ENCODE measurements at places on chromosomes 2 and 18.

GRCh38 chr18:9874728-9875127, 11.0 kb upstream of the TXNDC2 start:
- no peak for DNase-seq

DNA sequence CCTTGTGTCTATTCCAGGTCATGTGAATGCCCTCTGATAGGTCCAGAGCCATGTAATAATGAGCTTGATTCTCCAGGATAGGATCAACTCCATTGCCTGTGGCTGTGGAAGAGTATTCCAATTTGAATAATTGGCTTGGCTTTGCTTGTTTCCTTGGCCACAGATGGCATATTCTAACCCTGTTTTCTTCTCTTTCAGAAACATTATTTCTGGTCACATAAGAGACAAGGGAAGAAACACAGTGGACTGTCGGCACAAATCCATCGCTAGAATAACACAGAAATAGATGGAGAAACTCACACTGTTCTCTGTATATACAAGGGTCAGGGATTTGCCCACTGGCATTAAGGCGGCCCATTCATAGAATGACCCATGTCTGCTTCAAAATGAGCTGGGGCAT, 278.4 kb upstream of the CCDC68 start:
- DNase-seq: no peak

DNA sequence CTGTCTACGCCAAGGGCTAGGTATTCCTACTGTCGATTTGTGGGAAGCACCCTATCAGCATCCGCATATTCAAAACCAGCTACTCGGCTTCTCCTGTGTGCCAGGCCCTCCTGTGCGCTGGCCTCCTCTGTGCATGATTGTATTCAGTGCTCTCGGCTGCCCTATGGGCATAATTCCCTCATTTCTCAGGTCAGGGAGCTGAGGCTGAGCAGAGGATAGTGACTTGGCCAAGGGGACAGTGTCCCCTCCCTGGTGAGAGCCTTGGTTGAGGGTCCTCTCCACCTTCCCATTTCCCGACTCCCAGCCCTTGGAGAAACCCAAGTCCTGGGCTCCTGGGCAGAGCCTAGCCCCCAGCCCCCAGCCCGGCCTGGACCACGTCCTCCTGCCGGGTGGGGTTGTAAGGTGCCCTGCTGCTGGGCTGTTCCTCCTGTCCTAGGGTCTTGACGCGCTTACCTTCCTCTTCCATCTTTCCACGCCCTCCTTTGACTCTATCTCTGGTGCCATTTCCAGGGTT, 6.3 kb upstream of the HS6ST1 start:
- no peak for DNase-seq

GRCh38 chr18:46283895-46284295, 179.7 kb downstream of the HAUS1 start:
- no peak for DNase-seq

DNA sequence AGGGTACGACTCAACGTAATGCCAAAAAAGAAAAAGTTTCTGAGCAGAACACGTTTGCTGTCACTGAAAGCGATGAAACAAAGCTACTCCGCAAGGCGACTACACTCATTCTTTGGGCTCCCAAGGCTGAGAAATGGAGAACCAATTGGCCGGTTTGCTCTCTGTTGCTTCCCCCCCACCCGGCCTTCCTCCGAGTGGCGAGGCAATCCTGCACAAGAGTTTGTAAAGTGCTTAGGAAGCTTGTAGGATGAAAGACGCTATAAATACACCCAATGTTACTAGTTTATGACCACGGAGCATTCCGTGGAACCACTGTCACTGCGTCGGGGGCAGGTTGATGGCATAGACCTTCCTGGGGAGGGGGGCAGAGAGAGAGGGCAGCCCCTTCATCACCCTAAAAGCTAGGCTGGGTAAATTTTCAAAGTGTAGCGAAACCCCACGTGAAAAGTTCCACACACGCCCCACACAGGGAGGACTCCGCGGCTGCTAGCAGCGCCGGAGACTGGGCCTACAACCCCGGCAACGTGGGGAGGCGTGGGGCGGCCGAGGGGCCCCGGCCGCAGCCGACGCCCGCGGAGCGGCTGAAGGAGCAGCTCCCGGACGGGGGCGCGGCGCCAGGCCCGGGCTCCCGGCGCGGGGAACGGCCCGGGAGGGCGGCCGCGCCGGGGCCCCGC, 915 bp downstream of the CUL3 start:
- no peak for DNase-seq

DNA sequence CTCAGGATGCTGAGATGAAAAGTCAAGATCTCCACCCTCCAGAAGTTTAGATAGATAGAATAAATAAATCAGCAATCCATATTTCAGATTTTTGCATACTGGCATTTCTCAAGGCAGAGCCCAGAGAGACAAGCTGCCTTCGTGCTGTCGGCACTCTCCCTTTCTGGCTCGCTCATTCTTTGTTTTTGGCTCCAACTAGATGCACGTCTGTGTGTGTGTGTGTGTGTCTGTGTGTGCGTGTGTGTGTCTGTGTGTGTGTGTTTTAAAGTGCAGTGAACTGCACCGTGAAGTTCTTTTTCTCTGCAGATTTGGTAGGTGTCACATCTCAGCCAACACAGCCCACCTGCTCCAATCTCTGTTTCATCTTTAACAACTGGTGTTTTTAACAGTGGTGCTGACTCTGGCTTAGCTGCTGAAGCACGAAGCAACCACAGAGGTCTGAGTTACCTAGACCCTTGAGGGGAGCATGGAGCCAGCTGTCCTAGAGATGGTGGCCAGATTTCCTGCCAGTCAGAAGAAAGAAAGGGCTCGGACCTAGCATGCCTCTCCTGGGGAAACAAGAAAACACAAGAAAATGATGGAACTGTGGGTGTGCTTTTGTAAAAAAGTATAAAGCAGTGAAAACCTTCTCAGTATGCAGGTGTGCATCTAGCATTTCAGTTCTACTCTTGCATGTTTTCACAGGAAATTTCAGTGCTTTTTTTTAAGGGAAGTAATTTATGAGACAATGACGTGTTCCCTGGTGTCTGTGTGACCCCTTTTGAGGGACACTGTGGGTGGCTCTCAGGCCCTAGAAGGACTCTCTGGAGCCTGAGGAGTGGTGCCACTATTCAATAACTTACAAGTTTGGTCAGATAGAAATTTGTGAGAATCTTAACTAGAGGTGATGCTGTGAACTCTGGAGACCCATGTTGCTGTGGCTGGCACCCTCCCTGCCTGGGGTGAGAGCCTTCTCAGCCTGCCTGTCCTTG, 364.3 kb downstream of the RNF144A start:
- DNase-seq: no peak

GRCh38 chr2:24409171-24409570, 48.8 kb upstream of the ITSN2 start:
- DNase-seq: no peak

DNA sequence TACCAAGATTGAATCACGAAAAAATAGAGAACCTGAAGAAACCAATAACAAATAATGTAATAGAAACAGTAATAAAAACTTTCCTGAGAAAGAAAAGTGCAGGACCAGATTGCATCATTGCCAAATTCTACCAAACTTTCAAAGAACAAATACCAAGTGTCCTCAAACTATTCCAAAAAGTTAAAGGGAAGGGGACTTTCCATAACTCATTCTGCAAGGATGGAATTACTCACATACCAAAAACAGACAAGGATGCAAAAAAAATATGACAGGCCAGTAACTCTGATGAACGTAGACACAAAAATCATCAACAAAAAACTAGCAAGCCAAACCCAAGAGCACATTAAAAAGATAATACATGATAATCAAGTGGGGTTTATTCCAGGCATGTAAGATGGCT, 172.3 kb upstream of the SLC35G4 start:
- DNase-seq: no peak

GRCh38 chr2:202592566-202592965, 42.2 kb upstream of the FAM117B start:
- DNase-seq: no peak

DNA sequence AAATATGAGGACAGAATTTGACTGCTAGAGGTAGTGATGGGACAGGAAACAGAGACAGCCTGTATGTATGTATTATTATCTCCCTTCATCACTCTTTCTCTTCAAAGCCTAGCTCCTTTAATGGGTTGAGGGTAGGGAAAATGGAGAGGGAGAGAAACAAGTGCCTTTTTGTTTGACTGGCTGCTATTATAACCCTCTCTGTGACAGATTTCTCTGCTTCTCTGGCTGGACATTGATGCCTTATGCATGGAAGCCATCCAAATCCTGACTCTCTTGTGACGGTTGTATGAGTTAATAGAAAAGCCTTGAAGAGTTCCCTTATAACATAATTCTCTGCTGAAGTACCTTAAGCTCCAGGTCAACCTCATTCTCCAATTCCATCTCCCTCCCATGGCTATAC, 118.5 kb upstream of the COL5A2 start:
- DNase-seq: no peak

- DNase-seq: no peak
Measured at GRCh38 chr18:27855486-27855885, 321.4 kb downstream of the CDH2 start.

GRCh38 chr18:50981381-50981780, 13.5 kb downstream of the ELAC1 start:
- DNase-seq: no peak

- DNase-seq: no peak
Measured at GRCh38 chr2:21361957-21362486, 238.3 kb downstream of the TDRD15 start.

DNA sequence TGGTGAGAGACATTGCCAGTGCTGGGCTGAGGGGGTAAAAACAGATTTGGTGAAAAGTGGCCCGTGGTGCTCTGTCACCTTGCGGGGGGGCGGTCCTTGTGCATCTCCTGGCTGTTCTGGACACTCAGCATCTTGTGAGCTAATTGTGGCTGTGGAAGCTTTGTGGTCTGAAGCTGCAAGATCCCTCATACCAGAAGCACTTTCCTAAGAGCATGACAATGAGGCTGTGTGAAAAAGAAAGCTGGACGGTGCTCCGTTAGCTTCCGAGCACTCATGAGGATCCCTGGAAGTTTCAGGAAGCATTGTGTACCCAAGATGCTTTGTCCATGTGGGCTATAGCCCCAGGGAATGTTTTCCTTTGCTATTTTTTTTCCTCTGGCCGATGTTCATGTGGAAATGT, 74.5 kb downstream of the CABLES1 start:
- DNase-seq: no peak

DNA sequence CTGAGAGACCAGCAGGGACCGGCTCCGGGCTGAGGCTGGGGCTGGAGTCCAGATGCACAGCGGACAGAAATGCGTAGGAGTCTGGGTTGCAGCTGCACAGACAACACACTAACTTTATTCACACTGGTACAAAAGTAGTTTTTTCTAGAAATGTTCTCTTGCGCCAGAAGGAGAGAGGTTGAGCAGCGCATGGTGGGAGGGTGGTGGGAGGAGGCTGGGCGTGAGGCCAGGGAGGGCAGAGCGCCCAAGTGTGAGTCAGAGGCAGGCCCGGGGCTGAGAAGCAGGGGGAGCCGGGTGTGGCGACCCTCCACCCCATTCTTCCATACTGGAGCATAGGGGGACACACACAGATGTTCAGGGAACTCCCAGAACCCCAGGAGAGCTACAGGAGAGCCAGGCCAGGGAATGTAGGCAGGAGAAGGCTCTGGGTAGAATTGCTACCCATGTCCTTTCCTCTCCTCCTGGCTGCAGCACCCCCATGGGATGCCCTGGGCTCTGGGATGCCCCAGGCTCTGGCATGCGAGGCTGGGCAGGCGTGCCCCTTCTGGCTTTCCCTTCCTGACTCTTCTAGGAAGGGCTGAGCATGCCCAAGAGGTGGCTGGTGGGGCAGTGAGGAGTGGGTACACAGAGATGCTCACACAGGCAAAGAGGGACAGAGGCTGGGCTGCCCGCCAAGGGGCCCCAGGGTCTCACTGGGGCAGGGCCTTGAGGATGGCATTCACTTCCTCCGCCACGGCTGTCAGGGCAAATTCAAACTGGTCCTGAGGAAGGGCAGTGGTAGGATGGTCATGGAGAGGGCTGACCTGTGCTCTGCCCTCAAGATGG, 10.6 kb downstream of the DNAJB2 start:
- DNase-seq: no peak

- no peak for DNase-seq
Measured at GRCh38 chr18:7370375-7370774, 139.5 kb downstream of the LRRC30 start.

- DNase-seq: no peak
Measured at GRCh38 chr2:241935314-241935713, 65.8 kb downstream of the RTP5 start.

GRCh38 chr2:20164734-20165478, 60.0 kb downstream of the SDC1 start:
- DNase-seq: no peak

GRCh38 chr2:23493846-23494245, 108.9 kb downstream of the KLHL29 start:
- DNase-seq: no peak

DNA sequence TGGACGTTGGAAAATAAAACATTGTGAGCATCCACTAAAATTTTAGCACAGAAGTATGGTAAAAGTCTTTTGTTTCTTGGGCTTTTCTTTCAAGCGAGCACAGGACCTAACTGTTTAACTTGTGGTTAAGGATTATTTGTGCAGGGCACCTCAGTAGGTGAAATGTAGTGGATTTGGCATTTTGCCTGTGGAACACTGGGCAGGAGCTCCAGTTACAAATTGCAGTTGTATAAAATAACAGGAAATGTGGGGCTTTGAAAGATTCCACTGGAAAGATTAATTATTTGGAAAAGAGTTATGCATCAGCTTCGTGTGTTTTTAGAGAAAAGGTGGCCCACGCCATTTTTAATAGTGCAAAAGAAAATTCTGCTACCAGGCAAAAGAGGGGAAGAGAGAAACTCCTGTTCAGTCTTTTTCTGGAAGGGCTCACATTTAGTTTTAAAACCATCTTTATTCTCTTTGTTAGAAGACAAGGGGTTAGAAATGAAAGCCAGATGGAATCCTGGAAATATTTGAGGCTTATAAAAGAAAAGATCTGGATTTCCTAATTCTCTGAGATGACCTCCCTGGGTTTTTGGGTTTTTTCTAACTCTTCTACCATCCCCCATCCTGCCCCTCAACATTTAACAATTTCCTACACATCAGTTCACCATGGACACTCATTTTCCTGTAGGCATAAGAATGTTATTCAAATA, 144.3 kb upstream of the SERTAD2 start:
- no peak for DNase-seq

DNA sequence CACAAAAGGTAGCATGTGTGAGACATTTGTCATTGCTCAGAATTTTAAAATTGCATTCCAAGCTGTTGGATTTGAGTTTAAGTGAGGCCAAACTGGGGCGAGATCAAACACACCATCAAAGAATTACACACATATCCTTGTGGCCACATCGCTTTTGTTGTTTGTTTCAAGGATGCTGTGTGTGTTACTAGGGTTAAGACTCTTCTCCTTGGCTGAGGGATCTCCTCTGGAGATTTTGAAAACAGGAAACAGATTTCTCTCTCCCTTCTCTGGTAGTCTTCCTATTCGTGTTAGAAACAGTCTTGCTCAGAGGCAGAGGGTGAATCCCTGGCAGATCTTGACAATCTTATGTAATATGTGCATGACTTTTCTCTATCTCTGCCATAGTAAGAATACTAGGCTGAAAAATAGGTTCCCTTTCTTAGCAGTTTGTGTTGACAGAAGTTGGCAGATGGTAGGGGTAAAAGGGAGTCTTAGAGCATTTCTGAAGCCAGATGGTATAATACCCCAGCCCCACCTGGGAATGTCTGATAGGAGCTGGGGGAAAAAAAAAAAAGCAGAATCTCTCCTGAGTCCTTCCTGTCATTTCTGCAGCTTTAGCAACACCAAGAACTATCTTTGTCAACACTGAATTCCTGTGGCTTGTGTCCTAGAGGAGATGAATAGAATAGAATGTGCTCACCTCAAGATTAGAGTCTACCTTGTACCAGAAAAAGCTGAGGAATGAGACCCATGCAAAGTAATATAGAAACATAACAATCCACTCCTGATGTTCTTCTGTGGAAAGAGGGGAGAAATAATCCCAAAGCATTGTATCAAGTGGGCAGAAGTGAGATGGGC, 101.8 kb downstream of the XRCC5 start:
- no peak for DNase-seq

GRCh38 chr18:70132999-70133398, 72.5 kb downstream of the RTTN start:
- no peak for DNase-seq
